NCI-H1417 treated with DMSO at 0.1 percent for 48 hours (cell line): ENCODE measurements at places on chromosomes 2 and 18.

- DNase-seq, result no peak
Measured at GRCh38 chr2:11506611-11506969, 27.3 kb upstream of the GREB1 start.

GRCh38 chr2:113211226-113212105 lies 37.7 kb downstream of the PSD4 start:
- DNase-seq, result no peak

DNA sequence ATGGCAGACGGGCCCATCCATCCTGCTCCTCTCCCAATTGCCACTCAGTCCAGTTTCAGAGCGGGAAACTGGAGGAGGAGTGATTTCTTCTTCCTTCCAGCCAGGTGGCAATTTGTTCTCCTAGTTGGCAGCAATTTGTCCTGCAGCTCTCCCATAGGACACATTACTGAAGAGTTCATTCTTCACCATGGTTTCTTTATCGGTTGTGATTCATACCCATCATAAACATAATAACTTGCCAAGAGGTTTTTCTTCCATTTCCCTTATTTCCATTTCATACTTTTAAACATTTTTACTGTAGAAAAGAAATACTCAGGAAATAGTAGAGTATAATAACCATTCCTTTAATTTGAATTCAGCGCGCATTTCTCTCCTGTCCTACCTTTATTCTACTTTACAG lies 377.9 kb upstream of the RAB12 start:
- DNase-seq, result no peak

- DNase-seq, result no peak
Measured at GRCh38 chr2:101518578-101519492, 43.9 kb upstream of the RFX8 start.

GRCh38 chr2:128498086-128498485 lies 179.4 kb upstream of the HS6ST1 start:
- DNase-seq, result no peak

DNA sequence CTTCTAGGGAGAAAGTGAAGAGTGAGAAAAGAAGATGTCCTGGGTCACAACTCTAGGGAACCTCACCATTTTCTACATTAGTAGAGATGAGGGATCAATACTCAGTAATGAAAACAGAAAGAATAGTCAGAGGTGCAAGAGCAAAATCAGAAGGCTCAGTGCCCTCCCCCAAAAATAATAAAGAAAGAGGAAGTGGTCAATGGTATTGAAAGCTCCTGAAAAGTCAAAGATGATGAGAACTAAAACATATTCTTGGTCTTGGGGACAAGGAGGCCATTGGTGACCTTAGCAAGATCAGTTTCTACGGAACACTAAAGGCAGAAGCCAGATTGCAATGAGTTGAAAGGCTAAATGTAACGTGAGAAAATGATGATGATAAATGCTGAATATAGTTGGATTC lies 24.5 kb upstream of the MYO1B start:
- DNase-seq, result no peak

GRCh38 chr18:68560128-68560527 lies 154.8 kb downstream of the TMX3 start:
- no peak for DNase-seq

- DNase-seq, result no peak
Measured at GRCh38 chr2:120653871-120654270, 81.8 kb upstream of the GLI2 start.

DNA sequence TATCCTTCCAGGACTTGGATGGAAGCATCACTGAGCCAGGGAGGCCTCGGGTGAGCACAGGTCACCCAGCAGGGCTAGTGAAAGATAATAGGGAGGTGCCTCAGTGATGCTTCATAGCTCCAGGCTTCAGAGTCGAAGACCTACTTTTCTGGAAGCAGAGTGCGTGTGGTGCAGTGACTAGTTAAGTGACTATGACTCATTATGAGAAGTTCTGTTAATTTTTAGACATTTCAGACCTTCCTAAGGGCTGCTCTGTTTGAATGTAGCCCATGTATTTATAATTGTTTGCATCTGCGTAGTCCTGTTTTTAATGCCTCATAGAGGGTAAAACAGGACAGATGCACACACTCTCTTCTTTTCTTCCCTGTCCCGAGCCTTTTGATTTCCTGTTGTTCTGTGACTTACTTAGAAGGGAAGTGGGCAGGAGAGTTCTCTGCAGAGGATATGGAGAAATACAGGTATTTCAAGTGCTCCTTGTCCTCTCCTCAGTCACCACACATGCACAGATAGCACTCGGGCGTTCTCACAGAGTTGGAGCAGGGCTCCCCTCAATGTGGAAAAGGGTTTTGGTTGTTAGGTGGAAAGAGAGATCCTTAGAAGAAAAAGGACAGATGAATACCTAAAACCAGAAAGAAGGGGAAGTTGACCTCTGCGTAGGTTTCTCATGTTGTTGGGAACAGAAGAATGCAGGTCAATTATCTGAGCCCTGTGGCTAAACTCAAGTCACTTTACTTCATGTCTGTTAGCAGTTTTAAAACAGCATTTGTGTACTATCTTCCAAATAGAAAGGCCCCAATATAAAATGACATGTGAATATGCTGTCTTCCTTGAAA lies 34.7 kb downstream of the RALB start:
- no peak for DNase-seq
